Eye (tissue), 1 donor: ENCODE measurements at places on chromosomes 1 and 21.

- DNase-seq: peak; percentile 90
Measured at GRCh38 chr1:241934201-241934848, 23.2 kb upstream of the BECN2 start.

GRCh38 chr1:160813215-160813614 is 17.2 kb downstream of the LY9 start:
- no peak for DNase-seq

GRCh38 chr1:28064064-28064463 is 24.3 kb downstream of the EYA3 start:
- DNase-seq: no peak

GRCh38 chr1:214472364-214472763 is 79.0 kb downstream of the PTPN14 start:
- DNase-seq: no peak

DNA sequence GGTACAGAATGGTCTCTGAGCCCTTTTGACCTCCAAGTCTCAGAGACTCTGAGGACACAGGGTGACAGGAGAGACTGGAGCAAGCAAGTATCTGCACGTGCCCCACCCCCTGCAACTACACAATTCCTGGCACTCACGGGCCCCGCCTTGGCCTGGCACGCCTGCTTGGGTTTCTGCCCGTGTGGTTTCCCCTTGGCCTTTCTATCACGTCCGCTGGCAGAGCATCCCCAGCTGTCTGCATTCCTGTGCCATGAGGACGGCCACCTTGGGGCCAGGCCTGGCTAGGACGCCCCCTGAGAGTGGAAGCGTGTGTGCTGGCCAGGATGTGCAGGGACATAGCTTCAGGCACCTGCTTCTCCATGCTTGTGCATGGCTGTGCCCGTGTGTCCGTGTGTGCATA is 14.3 kb upstream of the EDN2 start:
- no peak for DNase-seq

GRCh38 chr1:159900755-159901360 is 893 bp upstream of the CFAP45 start:
- peak; percentile 37 for DNase-seq

DNA sequence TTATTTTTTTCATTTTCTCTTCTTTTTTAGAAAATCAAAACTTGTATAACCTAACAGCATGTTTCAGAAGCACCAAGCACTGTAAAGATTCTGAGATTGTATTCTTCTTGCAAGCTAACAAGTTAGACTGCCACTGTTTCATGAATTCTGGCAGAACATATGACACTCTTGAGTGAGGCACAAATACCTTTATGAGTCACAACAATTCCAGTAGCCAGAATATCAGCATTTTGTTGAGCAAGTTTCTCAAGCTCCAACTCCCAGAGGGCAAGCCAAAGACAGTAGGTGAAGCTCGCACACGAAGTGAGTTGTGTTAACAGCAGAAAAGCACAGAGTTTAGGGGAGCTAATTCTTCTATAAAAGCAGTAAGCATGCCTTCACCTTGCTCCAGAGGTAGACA is 268.8 kb upstream of the NCAM2 start:
- DNase-seq: no peak

DNA sequence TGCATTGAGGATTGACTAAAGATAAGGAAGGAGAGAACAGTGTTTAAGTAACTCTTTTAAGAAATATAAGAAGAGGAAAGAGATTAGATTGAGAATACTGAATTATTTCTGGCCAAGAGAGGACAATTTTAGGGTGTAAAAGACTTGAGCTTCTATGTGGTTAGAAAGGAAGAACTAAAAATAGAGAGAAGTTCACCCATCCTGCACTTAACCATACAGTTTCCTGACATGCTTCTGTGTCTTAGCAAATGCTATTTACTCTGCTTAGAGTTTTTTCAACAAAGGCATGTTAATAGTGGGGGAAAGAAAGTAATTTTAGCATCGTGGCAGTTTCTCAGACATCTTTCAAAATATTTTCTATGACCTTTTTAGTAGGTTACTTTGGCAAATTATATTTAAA is 122.8 kb upstream of the GPR52 start:
- no peak for DNase-seq
